ENCODE measurements at places on chromosomes 3 and 15. TPM values are rescaled to one million over a fixed set of nuclear protein-coding genes. Genes with fewer than 3 reads are reported as not detected.
A peak's percentile ranks its signal among the peaks of the same experiment; 100 is the strongest.

GRCh38 chr15:56699743-56700142 is 33.6 kb downstream of the ZNF280D start:
- H3K27ac ChIP-seq, result no peak overlapping the region
- H3K4me3 ChIP-seq, result no peak overlapping the region
- no peaks in the 10 kb centered on the region for H3K4me1 ChIP-seq
- DNase-seq, result no peak
- H3K27me3 ChIP-seq, result no peaks in the 10 kb centered on the region
- H3K36me3 ChIP-seq, result peaks cover 49% of the 10 kb centered on the region

GRCh38 chr15:68218331-68218730 is 11.2 kb downstream of the CLN6 start:
- DNase-seq, result no peak
- no peak overlapping the region for H3K4me3 ChIP-seq
- no peaks in the 10 kb centered on the region for H3K4me1 ChIP-seq
- H3K36me3 ChIP-seq, result peaks cover 4% of the 10 kb centered on the region

The HTR3E gene
- total RNA-seq, result not detected

The FEZF2 gene
- not detected for total RNA-seq

DNA sequence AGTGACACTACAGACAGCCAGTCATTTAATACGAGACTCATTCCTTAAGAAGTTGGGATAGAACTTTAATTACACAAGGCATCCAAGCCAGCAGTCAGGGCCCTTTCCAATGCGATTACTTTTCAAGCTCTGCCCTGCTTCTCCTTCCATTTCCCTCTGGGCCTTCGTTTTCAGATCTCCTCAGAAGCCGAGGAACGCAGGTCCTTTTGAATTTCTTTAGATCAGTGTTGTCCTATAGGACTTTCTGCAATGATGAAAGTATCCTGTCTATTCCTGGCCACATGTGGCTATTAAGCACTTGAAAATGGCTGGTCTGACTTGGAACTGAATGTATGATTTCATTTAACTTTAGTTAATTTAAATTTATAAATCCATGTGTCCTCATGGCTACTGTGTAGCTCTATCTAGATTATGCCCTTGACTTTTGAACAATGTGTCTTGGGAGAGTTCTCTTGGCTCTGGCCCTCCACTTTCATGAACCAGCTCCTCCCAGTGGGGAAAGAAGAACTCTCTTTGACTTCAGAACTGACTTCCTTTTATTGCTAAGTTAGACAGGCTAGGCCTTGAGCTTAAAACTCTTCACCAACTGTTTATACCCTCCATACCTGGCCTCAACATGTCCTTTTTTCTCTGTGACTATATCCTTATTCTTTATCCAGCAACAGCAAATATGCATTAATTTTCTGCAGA is 22.6 kb downstream of the TGFBR2 start:
- no peak for DNase-seq
- H3K4me3 ChIP-seq, result no peak overlapping the region
- no peaks in the 10 kb centered on the region for H3K27me3 ChIP-seq
- peak overlapping the region; percentile 75 for H3K27ac ChIP-seq
- H3K36me3 ChIP-seq, result peaks cover 8% of the 10 kb centered on the region
- peaks cover 100% of the 10 kb centered on the region for H3K4me1 ChIP-seq

The TEX55 gene
- total RNA-seq, result not detected

- H3K36me3 ChIP-seq, result no peaks in the 10 kb centered on the region
- H3K27ac ChIP-seq, result no peak overlapping the region
- no peak overlapping the region for H3K4me3 ChIP-seq
- DNase-seq, result no peak
Measured at GRCh38 chr15:53710906-53711305, 48.6 kb downstream of the WDR72 start.

The ISL2 gene
- total RNA-seq, result not detected

Data from right atrium auricular region (tissue), 2 donors.